Tibial nerve (tissue), 4 donors: ENCODE measurements at places on chromosomes 3 and 15. TPM values are rescaled to one million over a fixed set of nuclear protein-coding genes. Genes with fewer than 3 reads are reported as not detected.

The AADAC gene
- not detected for total RNA-seq

The IL17RB gene
- 6.1 TPM for total RNA-seq

The QARS1 gene
- 137 TPM for total RNA-seq

DNA sequence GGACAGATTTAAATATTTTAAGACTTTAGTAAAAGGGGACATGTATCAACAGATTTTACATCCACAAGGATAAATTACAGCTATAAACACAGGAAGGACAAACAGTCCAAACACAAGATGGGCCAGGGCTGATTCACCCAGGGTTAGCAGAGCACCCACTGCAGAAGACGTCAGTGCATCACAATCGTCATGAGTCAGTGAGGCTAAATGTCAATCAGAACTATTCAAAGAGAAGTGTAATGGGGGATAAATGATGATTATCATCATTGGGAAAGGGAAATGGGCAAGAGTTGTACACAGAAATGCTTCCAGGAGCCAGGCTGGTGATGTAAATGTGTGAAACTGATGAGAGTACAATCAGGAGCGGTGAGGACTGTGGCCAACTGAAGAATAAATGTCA, 226.8 kb downstream of the PLCL2 start:
- DNase-seq, result no peak

DNA sequence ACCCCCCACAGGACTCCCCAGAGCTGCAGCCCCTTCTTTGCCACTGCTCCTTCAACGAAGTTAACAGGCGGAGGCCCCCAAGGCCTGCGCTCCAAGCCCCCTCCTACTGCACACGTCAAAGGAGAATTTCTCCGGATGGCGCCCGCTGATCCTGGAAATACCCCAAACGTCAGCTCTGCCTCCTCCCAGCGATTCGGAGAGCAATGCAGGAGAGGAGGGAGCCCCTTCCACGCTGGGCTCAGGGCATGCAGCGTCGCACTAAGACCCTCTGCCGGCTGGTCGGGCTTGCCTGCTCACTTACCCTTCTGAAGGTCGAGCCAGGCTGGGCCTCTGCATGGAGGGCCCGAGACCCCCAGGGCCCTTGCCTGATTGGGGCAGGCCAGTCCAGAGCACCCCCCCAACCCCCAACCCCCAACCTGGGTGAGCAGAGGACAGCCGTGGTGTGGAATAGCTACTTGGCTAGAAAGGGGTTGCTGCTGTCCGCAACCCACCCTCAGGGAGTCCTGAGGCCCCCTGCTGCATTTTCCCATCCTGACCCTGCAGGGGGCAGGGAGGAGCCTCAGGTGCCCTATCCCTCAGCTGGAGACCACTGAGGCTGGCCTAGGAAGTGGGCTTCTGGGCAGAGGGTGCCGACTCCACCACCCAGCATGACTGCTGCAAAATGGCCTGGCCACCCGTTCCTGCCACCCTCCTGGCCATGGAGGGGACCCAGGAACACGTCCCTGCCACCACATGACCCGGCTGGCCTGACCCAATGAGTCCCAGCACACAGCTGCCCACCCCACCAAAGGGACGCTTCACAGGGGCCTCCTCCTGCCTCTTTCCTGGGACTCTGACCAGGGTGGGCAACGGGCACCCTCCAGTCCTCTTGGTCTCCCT, 976 bp downstream of the ATP2B2 start:
- no peak for DNase-seq

GRCh38 chr3:61202086-61202485, 49.2 kb downstream of the FHIT start:
- no peak for DNase-seq

DNA sequence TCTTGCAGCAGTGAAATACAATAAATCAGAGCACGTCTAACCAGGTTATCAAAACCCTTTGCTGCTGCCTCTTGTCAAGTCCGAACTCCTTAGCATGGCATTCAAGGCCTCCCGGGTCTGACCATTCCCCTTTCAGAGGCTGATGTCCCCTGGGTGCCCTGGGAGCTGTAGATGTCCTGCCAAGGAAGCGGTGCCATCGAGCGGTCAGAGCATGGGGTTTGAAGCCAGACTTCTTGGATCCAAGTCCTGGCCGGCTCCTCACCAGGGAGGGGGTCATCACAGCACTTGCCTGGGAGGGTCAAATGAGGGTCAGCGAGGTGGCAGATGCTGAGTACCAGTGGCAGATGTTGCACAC, 496 bp downstream of the TF start:
- no peak for DNase-seq

DNA sequence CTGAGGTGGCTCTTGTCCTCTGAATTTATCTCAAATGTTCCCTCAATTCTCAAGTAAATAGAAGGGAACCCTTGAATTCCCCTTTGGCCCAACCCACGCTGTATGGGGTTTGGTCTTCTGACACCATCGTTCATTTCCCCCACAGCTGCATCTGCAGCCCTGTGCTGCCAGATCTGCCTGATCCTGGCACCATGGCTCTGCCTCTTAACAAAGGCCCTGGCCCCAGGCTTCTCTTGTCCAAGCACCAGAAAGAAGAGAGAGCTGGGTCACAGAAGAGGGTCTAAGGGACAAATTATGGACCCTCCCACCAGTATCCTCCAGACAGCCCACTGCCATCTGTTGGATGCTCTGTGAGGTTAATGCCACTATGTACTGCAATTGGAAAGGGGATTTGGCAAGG, 1.8 kb downstream of the MAP1A start:
- no peak for DNase-seq

- no peak for DNase-seq
These were observed 551.2 kb downstream of the MECOM start for GRCh38 chr3:169112153-169112892.

DNA sequence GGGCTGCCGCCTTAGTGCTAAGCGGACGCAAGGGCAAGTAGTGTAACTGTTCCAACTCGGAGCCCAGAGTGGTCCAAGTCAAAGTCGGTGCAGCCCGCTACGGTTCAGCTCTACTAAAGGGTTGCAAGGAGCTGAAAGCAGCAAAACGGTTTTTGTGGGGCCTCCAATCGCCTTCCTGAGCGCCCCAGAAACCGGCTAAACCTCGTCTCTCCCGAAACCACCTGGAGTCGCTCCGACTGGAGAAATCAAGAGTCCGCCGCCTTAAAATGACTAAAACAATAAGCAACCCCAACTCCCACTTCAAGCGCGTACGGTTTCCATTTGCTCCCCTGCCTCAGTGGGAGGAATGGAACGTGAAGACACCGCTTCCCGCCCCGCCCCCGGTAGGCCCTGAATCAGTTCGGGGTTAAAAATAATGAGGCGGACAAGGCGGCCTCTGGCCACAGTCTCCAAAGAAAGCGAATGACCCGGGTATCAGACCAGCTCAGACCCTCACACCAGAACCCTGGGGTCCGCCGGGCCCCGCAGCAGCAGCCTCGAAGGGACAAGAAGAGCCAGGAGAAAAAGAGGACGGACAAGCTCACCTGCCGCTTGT, 401 bp downstream of the SEC11A start:
- DNase-seq, result no peak

DNA sequence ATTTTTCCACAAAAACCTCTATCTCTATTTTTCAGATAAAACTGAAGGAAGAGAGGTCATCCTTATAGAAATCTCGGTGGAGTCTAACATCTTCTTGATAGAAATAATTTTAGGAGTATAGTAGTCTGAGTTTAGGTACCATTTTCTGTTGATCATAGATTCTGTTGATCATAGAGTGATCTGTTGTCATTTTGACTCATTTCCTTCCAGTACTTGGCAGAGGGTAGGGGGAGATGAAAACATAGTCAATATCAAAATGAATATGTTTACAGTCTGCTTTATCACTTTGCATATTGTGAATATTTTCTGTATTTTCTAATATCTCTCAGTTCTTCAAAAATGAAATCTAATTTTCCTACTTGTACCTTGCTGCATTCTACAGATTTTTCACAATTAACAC, 353.4 kb downstream of the FEZF2 start:
- no peak for DNase-seq

- DNase-seq, result no peak
These were observed 841 bp downstream of the SLC6A20 start for GRCh38 chr3:45795509-45795881.

DNA sequence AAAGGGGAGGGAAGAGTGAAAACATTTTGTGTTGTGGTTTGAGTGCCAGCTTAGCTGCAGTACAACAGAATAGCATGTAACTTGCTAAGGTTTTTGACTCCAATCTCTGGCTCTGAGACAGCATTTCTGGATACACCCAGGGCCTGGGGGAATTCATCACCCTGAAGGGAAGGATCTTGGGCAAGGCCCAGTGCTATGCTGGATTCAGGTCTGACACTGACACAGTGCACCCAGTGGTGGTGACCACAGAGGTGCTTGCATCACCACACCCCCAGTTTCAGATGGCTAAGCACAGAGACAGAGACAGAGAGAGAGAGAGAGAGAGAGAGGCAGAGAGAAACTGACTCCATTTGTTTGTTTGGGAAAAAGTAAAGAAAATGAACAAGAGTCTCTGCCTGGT, 74.1 kb upstream of the KBTBD8 start:
- DNase-seq, result no peak

GRCh38 chr3:156170571-156170970, 50.2 kb downstream of the KCNAB1 start:
- no peak for DNase-seq

- peak; percentile 28 for DNase-seq
These were observed 555.2 kb downstream of the MAGI1 start for GRCh38 chr3:65483480-65483879.

- DNase-seq, result no peak
These were observed 38.7 kb upstream of the ZNF385D start for GRCh38 chr3:21789730-21790129.

- no peak for DNase-seq
These were observed 229.9 kb downstream of the CHST2 start for GRCh38 chr3:143349455-143349854.
